ENCODE measurements at places on chromosomes 2 and 18. TPM values are rescaled to one million over a fixed set of nuclear protein-coding genes. Genes with fewer than 3 reads are reported as not detected.

The CHRND gene
- total RNA-seq = not detected

The NXPH2 gene
- total RNA-seq = not detected

The IL1F10 gene
- total RNA-seq = not detected

The ASB18 gene
- total RNA-seq = not detected

The NEB gene
- total RNA-seq = 0.94 TPM

The ACMSD gene
- total RNA-seq = not detected

The ANKRD62 gene
- total RNA-seq = not detected

The SERPINB10 gene
- not detected for total RNA-seq

The IGFBP5 gene
- 246 TPM for total RNA-seq

The DSG2 gene
- 8.9 TPM for total RNA-seq

The POTEC gene
- total RNA-seq = not detected

The EN1 gene
- total RNA-seq = 0.08 TPM

All from smooth muscle cell of the coronary artery (primary cell).